Activated T-helper 17 cell treated with anti-CD3 and anti-CD28 coated beads, Interleukin-2, amount 50 U/mL, for 72 hours (primary cell): ENCODE measurements at places on chromosomes 4 and X.
A peak's percentile ranks its signal among the peaks of the same experiment; 100 is the strongest.

DNA sequence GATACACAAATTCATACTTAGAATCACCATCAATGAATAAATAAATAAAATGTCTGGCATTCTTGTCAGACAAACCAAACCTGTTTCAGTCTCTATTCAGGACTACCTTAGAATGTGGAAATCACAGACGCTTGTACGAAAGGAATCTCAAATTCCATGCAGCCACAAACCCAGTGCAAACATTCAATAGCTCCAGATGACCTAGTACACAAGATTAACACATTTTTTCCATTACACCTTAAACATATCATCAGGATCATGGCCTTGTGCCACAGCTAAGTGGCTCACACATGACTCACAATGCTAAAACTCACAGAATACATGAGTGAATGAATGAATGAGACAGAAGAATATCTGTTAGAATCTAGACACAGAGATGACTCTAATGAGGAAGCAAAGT lies 134.2 kb downstream of the PWWP3B start:
- no peaks in the 10 kb centered on the region for H3K27me3 ChIP-seq
- H3K4me3 ChIP-seq: no peak overlapping the region
- H3K36me3 ChIP-seq: no peaks in the 10 kb centered on the region
- H3K4me1 ChIP-seq: no peaks in the 10 kb centered on the region
- ATAC-seq: no peak

DNA sequence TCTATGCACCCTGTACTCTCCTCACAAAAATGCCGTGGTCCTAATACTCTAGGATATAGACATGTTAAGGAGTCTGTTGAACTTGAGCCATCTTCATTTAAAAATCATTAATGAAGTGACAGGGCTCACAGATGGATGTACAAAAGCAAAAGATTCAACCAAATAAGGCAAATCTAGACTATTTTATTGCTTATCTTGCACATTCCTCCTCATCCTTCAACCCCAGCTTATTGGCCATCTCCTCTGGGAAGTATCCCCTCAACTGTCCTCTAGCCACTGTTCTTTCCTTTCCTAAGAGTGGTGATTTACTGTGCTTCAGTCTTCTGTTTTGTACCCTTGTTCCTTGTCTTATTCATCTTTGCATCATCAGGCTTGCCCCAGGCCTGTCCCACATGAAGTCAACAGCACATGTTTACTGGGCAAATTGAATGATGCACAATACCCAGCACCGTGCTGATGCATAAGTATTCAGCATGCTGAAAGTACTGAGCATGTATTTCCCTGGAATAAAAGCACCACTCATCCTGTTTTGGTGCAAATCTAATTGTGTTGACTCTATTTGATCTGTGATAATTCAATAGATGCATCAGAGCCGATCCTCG lies 287.3 kb upstream of the CLNK start:
- H3K36me3 ChIP-seq: no peaks in the 10 kb centered on the region
- ATAC-seq: peak; percentile 36
- no peak overlapping the region for H3K27ac ChIP-seq
- H3K27me3 ChIP-seq: no peaks in the 10 kb centered on the region
- H3K4me3 ChIP-seq: no peak overlapping the region
- H3K4me1 ChIP-seq: peaks cover 4% of the 10 kb centered on the region

DNA sequence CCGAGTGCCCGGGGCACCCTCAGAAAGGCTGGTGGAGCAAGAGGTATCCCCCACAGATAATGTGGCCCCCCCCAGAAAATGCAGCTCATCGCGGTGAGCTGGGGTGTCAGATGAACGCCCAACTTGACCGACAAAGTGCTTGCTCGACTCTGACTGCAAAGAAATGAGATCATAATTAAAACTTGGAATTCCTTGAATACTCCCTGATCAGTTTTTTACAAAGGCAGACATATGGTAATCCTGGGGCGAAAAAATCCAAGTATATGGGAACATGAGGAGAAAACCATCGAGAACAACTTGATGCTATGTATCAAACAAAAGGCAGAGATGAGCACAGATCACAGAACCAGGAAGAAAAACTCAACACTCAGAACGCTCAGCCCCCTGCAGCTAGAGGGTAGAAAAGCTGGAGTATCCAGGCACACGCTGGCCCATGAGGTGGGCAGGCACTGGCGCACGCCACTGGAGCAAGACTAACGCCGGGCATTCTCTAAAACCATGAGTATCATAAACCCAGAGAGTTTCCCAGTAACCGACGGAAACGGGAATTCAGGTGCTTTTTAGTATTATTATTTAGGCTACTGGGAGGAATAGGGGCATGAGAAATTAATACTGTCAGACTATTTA lies 127.3 kb downstream of the AFAP1 start:
- ATAC-seq: no peak
- no peaks in the 10 kb centered on the region for H3K27me3 ChIP-seq
- H3K4me3 ChIP-seq: no peak overlapping the region
- H3K4me1 ChIP-seq: peaks cover 10% of the 10 kb centered on the region
- H3K36me3 ChIP-seq: peaks cover 82% of the 10 kb centered on the region
- no peak overlapping the region for H3K27ac ChIP-seq

- no peak overlapping the region for H3K27ac ChIP-seq
- ATAC-seq: no peak
- H3K27me3 ChIP-seq: no peaks in the 10 kb centered on the region
- H3K4me1 ChIP-seq: peaks cover 12% of the 10 kb centered on the region
Observed at GRCh38 chrX:1578511-1579173, 12.8 kb upstream of the AKAP17A start.

DNA sequence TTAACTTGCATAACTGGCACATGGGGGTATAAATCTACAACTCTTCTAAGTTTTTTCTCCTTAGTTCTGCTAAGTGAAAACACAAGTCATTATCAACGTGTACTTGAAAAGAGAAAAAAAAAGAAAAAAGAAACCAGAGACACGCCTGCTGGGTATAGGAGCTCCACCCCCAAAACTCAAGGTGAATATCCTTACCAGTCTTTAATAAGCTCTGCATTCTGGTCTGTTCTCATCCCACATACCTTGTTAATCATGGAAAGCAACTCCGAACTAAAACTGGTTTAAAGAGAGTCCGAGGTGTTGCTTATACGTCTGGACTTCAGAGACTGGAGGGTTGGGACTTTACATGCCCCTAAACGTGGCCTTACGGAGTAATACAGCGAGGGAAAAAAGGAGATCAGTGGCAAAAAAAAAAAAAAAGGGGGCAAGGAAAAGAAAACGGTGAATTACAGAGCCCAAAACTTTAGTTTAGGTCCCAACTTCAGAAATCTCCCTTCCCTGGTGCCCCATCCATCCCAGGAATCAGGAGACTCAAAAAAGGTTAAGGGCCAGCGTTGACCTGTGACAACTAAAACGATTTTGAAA lies 1.0 kb downstream of the PGRMC2 start:
- peaks cover 49% of the 10 kb centered on the region for H3K36me3 ChIP-seq
- no peak for ATAC-seq
